ENCODE measurements at places on chromosomes 1 and 21.

- peak; percentile 74 for DNase-seq
Measured at GRCh38 chr1:148334339-148335130, 148.6 kb downstream of the PPIAL4G start.

GRCh38 chr1:118504221-118504644, 319.2 kb upstream of the SPAG17 start:
- no peak for DNase-seq

DNA sequence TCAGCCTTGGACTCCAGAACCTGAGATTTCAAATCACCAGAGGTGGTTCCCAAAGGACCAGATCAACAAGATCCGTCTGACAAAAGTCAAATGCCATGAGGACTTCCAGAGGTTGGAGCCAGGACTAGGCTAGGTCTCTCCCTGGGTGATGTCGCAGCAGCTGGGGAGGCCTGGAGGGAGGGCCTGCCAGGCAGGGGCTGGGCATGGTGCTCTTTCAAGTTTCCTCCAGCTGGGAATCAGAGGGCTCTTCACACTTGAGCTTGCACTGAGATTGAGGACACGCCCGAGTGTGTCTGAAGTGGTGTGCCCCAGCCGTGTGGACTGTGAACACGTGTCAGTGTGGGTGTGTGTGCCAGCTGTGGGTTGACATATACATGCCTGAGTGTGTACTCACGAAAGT, 21.3 kb upstream of the RSPO1 start:
- DNase-seq, result no peak

GRCh38 chr1:30757352-30758120, at the start of gene LAPTM5:
Gene LAPTM5 (minus strand): TSS chr1:30757774. CDS start chr1:30757745, 29 bp downstream.
- DNase-seq, result no peak

DNA sequence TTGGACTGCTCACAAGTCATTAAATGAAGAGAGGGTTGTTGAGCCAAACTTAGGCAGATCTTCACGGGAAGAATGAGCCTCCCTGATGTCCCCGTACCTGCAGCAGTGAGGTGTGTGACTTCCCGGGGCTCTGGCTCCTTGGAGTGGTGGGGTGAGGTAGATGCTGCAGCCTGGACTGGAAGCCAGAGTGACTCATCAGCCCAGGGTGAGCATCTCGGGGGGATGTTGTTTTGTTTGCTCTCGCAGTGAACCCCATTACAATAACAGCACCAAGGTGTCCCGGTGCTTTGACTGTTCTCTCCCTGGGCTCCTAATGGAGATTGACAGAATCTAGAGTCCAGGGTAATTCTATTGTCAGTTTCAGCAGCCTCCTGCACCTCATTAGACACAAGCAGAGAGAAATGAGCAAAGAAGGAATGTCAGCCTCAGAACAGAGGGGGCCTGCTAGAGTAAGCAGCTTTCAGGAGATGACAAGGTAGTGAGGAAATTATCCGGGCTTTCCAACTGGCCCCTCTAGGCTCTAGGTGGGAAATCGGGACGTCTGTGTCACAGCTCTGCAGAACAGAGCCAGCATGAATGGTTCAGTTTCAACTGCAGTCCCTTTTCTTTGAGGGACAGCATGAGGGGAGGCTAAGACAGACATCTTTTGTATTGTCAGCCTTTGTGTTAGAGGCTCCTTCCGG, 36.0 kb upstream of the LRRN2 start:
- no peak for DNase-seq

- no peak for DNase-seq
Measured at GRCh38 chr1:3548156-3548893, 63.0 kb downstream of the MEGF6 start.

- no peak for DNase-seq
Measured at GRCh38 chr1:55246331-55246730, 31.2 kb upstream of the USP24 start.

- DNase-seq, result no peak
Measured at GRCh38 chr21:43935711-43936110, 70.7 kb downstream of the AGPAT3 start.

DNA sequence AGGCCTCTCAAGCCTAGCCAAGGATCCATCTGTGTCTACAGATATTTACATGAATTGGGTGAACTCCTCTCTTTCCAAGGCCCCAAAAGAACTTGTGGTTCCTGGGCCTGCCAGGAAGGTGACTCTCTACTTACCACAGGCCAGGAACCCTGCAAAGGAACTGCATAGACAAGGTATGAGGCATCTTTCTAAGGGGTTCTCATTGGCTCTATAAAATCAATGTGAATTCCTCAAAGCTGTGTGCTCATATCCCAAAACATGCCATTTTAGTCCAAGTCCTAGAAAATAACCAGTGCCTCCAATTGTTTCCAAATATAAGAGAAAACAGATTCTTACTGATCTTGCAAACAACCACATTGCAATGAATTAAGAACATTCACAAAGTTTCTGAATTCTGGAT, 39.9 kb upstream of the RGL1 start:
- no peak for DNase-seq

GRCh38 chr1:8077120-8077573, 51.0 kb upstream of the ERRFI1 start:
- peak; percentile 23 for DNase-seq

GRCh38 chr1:208121813-208122364, 122.3 kb downstream of the PLXNA2 start:
- no peak for DNase-seq

- DNase-seq, result no peak
Measured at GRCh38 chr1:33381977-33382376, 48.9 kb downstream of the PHC2 start.

DNA sequence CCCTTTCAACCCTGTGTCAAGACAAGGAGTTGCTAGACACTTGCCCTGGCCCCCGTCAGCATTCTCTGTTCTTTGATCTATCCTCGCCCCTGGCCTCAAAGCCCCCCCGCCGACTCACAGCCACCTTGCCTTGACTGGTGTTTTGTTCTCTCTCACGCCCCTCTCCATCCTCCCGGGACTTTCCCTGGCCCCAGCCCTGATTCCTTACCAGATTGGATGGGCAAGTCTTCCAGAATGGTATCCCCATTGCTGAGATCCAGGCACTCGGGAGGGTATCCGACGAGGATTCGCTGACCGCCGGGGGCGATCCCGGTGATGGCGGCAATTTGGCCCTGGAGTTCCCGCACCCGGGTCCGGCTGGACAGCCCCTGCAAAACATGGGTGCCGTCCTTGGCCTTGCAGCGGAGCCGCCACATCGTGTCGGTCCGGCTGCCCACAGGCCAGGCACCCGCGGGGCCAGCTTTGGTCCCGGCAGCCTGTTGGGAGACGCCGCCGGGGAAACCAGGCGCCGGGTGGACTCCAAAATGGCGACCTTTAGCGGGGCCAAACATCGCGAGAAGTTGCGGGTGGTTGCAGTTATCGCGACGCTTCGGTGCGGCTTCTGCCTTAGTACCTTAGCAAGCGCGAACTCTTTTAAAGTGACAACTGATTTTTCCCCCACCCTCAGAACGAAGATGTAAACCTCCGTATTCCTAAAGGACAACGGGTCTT, 373 bp downstream of the YOD1 start:
- peak; percentile 91 for DNase-seq

DNA sequence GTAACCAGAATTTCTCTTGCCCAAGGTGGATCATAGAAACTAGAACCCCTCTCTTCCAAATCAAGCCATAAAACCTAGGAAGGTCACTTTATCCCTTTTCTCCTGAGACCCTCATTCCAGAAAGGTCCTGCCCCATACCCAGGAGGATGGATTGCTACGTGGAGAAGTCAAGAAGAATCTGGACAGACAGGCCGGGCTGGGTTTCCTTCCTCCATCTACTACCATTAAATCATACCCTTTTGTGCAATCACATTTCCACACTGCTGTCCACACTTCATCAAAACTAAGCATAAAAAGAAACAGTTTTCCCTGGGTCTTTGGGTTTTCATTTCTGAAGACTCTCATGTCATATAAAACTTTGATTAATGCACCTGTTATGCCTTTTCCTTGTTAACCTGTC, 65.4 kb downstream of the C21orf91 start:
- DNase-seq, result no peak

DNA sequence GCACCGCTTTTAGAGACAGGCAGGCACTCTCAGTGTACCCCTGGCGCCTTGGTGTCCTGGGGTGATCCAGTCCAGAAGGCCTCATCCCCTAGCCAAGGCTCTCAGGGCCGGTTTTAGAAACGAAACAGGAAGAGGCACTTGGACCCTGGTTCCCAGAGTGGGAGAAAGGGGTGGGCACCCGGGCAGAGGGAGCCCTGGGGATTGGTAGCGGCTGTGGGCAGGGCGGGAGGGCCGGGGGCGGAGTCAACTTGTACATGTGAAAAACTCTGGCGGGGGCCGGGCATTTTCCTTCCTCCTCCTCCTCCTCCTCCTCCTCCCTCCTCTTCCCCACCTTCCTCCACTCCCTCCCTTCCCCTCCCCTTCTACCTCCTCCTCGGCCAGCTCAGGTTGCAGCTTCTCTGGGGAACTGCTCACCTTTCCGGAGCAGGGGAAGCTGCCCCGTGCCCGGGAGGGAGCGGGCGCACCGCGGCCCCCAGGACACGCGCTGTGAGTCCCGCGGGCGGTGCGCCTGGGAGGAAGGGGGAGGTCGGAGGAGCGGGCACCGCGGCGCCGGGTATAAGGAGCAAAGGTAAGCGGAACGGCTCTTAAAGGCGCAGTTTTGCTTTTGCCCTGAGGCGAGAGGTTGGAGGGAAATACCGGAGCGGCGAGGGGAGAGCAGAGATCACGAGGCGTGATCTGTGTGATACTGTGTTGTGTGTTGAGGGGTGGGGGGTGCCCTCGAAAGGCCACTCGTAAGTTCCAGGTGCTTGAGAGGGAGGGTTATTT, at the start of gene CDK18:
Gene CDK18, plus strand, starts transcription at position 359 of the 765 bp plus-strand sequence. CDS start 18,499 bp downstream, outside the sequence.
- peak; percentile 54 for DNase-seq

- DNase-seq, result no peak
Measured at GRCh38 chr1:59680044-59680443, 134.7 kb upstream of the HOOK1 start.

DNA sequence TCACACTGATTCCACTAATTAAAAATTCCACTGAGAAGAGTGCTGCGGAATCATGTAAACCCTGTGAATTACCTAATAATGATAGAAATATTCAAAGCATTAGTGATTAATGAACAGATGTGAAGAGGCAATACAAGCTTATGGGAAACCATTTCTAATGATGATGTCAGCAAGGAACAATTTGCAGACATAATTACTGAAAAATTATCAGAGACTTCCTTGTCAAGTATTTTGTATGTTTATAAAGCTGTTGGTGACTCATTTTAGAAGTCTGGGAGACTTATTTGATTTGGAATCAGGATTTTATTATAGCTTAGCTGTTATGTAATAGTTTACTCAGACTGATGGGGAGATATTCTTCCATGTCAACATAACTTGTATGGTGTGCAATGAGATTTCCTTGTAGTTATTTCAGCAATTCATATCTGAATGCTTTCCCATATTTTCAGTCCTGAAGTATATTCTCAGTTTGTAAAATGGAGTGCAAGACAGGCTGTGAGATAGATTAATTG, 135.5 kb downstream of the TGFB2 start:
- no peak for DNase-seq

DNA sequence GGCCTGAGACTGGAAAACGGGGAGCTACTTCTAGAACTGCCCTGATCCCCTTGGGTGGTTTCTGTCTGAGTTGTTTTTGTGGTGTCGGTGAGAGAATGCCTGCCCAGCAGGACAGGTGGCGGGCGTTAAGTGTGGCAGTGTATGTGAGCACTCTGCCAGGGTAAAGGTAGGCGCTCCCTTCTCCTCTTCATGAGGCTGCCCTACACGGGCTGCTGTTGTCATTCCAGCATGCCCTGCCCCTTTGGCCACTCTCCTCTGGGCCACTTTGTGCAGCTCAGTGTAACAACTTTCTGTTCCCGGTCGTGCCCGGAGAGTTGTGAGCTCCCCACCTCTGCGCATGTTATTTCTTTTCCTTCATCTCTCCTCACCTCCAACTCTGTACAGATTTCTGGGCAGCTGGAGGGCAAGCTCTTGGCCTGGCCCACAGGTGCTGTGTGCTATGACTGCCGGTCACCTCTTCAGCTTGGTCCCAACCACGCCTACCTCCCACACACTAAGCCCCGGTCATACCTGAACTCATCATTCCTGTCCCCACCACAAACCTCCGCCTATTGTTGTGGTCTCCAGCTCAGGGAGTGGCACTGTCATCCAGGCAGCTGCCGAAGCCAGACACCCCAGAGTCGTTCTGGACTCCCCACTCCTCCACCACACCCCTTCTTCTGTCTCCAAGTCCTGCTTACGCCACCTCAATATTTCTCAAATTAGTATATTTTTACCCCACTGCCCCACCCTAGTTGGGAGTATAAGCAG, 69.0 kb downstream of the GADD45A start:
- DNase-seq, result no peak

Measured in NCI-H2227 treated with DMSO at 0.1 percent for 48 hours (cell line).